ENCODE measurements at places on chromosomes 6 and 20. TPM values are rescaled to one million over a fixed set of nuclear protein-coding genes. Genes with fewer than 3 reads are reported as not detected.

DNA sequence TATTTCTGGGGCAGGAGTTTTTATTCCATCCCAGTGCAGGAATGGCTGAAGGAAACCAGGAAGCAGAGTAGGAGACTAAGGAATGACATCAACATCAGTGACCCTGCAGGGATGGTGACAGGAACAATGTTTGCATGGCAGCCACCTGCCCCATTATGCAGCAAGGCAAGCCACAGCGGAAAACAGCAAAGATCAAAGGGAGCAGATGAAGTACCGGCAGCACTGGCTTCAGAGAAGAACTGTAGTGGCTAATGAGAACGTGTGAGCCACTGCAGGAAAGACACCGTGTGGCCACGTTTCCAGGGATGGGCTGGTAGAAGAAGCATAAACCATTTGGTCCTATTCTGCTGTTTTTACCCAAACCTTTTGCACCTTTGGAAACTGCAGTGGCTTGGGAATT is 52.9 kb upstream of the TAB2 start:
- no peak for DNase-seq

- no peak for DNase-seq
These were observed 146.9 kb upstream of the VGLL2 start for GRCh38 chr6:117118490-117118889.

The FAM83C gene
- polyA plus RNA-seq, result not detected

DNA sequence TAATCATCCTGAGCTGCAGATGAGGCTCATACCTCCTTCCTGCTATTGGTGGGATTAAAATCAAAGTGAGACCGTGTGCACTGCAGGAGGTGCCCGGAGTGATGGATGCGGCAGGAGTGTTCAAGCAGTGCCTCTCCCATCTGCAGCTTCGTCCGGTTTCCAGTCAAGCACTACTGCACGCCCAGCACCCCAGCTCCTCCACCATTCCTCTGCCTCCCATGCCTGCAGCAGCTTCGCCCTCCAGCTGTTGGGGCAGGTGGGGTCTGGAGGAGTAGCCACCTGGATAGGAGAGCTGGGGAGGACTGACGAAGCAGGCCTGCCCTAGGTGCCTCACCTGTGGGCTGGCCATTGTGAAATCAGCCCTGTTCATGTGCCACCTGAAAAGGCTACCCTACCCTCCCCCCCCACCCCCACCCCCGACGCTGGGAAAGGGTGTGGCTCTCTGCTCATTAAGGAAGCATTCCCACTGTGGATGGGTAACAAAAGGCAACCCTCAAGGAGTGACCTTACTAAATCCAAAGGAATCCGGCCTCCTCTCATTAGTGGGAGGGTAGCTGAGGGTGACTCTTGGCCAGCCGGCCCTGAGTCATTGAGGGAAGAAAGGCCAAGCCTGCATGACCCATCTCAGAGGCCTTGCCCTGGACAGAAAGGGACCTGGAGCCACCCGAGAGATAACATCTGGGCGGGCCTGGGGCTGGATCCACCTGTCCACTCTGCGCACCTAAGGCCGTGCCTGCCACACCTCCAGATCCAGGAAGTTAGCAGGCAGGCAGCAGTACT is 115.9 kb upstream of the ARMC2 start:
- DNase-seq, result no peak

DNA sequence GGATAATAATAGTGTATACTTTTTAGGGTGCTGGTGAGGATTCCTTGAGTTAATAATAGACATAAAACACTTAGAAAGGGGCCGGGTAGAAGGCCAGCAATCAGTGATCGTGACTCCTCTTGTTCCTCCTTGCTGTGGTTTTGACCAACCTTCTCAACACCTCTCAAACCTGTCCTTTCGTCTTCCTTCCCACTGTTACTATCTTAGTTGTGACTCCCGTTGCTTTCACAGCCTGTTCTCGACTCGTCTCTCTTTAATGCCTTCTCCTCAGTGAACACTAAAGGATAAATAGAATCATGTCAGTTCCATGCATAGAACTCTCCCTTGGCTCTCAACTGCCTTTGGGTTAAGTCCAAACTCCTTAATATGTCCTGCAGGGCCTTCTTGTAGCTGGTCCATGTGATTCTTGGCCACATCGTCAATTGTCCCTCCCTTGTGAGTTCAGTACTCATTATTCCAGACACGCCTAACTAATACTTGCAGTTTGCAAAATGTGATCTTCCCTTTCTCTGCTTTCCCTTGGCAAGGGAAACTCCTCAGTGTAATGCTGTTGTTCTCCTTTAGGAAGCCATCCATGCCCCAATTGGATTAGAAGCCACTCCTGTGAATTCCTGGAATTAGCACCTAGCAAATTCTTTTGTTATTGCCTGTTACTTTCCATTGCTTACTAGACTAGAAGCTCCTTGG is 164.9 kb downstream of the UTRN start:
- DNase-seq, result no peak

GRCh38 chr6:42692137-42692911 is 30.1 kb downstream of the PRPH2 start:
- DNase-seq, result no peak

- DNase-seq, result no peak
These were observed 40.7 kb downstream of the BFSP1 start for GRCh38 chr20:17490501-17490900.

DNA sequence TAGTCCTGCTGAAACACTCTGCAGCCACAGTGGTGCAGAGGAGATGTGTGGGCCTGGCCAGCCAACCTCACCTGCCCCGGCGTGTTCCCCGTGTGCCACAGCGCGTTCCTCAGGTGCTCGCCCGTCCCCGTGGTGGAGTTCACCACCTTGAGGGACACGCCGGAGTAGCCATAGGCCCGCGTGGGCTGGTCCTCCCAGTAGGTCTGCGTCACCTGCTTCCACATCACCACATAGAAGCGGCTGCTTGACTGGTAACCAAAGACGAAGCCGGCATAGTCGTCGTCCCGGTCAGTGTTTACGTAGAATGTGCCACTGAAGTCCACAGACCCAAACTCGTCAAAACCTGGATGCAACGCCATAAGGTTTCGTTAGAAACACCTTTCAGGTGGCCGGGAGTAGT is 31.5 kb downstream of the THBS2 start:
- no peak for DNase-seq

DNA sequence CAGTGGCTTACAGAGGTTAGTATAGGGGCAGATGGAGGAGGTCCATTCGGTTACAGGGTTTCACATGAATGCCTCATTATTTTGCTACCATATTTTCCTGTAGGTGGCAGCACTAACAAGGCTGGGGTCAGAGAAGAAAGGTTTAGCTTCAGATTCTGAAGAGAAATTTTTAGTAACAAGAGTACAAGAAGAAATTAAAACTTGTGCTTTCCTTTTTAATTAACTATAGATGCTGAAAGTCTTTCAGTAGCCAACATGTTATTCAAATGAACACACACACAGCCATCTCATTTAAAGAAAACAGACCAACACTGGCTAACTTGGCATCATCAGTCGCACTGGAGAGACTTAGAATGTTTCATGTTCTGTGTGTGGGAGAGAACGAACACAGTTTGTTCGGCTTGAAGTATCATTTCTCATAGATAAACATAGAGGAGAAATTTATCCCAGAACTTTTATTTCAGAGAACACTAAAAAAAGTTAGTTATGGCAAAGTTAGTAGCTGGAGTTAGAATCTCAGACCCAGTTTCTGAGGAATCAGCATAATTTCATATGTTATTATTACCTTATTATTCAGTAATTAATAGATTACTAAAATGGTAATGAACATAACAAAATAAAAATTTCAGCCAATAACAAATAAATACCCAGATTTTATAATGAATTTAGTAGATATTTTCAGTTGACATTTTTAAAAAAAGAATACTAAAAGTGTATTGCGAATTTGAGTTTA is 314.0 kb upstream of the RSPO3 start:
- no peak for DNase-seq

DNA sequence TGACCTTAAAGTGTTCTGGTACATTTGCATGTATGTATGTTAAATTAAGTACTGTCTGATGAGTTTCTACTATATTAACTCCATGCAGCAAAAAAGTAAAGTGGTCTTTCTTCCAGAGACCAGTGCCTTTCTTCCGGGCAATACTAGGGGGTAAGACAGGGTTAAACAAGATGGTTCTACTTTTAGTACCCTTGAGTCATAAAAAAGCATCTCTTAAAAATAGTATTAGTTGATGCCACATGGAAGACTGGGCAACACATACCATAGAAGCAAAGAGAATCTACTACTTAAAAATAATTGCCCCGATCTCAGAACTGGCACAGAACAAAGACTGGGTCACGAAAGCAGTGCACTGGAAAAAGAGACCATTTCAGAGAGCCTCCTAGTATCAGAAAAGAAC is 66.2 kb downstream of the SESN1 start:
- no peak for DNase-seq

DNA sequence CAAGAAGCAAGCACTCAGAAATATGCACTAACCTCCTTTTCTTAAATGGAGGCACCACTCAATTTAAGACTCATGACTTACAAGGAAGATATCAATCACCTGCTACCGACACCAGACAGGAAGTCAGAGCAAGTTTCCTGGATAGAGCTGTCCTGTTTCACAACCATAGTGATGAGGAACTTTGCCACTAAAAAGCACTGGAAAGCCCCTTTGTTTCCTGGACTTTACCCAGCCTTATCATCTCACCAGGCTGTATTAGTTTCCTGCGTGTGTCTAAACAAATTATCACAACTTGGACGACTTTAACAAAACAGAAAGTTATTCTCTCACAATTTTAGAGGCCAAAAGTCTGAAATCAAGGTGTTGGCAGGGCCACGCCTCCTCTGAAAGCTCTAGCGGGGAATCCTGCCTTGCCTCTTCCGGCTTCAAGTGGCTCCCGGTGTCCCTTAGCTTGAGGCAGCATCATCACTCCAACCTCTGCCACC is 253.8 kb upstream of the STXBP5 start:
- DNase-seq, result peak; percentile 57

GRCh38 chr20:43843096-43843964 is 71.3 kb upstream of the TOX2 start:
- DNase-seq, result no peak

DNA sequence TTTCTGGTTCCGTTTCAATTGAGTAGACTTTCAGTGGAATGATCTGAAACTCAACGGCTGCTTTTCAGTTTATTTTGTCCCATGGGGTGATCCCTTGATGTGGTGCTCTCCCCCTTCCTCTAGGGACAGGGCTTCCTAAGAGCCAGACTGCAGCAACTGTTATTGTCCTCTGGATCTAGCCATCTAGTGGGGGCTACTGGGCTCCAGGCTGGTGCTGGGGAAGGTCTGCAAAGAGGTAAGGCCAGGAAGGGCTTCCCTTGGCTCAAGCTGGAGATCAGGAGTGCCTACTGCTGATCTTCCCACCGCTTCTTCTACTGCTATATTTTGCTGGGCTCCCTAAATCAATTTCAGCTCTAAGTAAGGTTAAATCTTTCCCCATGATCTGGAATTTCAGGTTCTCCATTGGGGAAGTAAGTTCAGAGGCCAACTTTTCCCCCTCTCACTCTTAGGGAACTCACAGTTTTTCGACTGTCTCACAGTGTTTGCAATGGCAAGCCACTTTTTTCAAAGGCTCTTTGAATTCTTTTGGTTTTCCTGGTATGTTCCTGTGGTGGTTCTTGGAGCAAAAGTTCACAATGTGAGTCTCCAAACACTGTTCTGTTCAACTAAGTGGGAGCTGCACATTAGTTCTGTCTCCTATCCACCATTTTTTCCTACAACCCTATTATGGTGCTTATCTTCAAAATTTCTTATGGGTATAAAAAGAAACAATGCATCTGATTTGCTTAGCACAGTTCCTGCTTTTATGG is 286.2 kb upstream of the EXOC2 start:
- DNase-seq, result no peak

The HLA-DRB1 gene
- 1,229 TPM for polyA plus RNA-seq

GRCh38 chr20:35039846-35040489 is 52.6 kb downstream of the TRPC4AP start:
- no peak for DNase-seq

DNA sequence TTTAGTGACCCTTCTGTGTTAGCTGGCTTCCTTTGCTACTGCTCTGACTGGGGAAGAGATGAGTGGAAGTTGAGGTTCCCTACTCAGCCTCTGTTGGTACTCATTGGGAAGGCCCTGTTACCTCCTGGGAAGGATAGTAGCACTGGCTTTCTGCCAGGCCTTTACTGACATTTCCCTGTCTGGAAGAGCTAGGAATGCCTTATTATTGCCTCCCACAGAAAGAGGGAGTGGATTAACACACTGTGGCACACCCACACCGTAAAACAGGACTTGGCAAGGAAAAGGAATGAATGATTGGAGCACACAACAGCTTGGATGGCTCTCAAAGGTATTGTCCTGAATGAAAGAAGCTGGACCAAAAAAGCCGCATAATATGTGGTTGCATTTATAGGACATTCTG is 12.2 kb downstream of the ZNF831 start:
- no peak for DNase-seq

DNA sequence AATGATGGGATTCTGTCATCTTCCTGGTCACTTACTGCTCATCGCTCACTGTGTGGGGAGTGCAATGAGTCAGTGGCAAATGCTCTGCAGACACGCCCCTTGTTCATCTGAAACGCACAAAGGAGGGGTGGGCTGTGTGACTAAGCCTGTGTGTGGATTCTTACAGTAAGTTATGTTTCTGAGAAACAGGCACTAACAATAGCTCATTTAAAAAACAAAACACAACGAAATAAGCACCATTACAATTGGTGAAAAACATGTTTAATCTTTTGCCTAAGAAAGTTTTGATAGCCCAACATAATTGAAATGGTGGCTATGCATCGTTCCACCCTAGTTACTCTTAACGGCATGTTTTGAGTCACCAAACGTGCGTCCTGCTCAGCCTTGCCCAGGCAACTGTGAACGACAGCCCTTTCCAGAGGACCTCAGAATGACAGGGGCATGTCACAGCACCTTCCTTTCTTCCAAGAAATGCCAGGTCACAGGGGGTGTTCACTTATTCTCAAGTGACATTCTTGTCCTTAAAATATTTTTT is 118.4 kb upstream of the SGK1 start:
- peak; percentile 93 for DNase-seq

The CTCFL gene
- polyA plus RNA-seq, result not detected

The RBPJL gene
- polyA plus RNA-seq, result not detected

The SLC2A10 gene
- polyA plus RNA-seq, result not detected

The LY6G6D gene
- polyA plus RNA-seq, result not detected

The KCNK5 gene
- polyA plus RNA-seq, result not detected

DNA sequence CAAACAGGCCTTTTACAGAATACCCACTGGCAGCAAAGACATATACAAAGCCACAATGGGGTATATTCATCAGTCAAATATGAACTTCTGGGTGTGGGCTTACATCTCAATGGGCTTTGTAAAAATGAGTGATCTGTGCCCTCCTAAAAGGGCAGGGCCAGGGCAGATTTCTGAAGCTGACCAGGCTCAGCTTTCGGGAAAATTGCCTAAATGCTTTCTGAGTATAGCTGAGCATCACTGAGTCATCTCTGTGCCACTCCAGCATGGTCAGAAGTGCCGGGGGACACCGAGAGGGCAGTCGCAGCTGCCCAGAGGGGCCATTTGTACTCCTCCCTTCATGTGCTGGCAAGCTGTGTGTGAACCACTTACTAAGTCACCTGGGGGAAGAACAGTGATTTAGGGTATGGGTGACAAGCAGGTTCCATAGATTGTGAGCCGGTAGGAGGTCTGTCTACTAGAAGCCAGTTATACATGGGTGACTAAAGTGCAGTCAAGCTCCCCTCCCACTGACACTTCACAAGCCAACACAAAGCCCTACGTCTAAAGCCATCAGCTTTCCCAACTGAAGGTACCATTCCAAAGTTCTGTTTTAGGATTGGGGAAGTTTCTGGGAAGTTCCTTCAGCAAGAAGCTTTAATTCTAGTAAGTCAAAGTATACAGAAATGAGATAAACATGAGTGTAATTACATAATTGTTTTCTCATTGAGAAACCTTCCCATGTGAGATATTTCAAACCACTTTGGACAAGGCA is 147.6 kb upstream of the TAB2 start:
- no peak for DNase-seq

The ME1 gene
- polyA plus RNA-seq, result 2.1 TPM

- DNase-seq, result no peak
These were observed 56.9 kb downstream of the RTN4IP1 start for GRCh38 chr6:106572436-106572835.
